ENCODE measurements at places on chromosomes 7 and 10. TPM values are rescaled to one million over a fixed set of nuclear protein-coding genes. Genes with fewer than 3 reads are reported as not detected.

MGMT gene
- 30.7 TPM for total RNA-seq

PRSS37 gene
- not detected for total RNA-seq

GRID1 gene
- total RNA-seq = 2.7 TPM

ACTA2 gene
- total RNA-seq = 220 TPM

BMPER gene
- total RNA-seq = 19.5 TPM

COBL gene
- 22.5 TPM for total RNA-seq

TFPI2 gene
- 9.8 TPM for total RNA-seq

DGKI gene
- total RNA-seq = 4.0 TPM

ASB10 gene
- total RNA-seq = 3.4 TPM

AGR3 gene
- total RNA-seq = 1.1 TPM

CDK14 gene
- total RNA-seq = 69.2 TPM

SPDYE2B gene
- total RNA-seq = not detected

NPFFR1 gene
- total RNA-seq = 0.06 TPM

POLR2J2 gene
- total RNA-seq = 4.4 TPM

DGKB gene
- 4.6 TPM for total RNA-seq

PLPP4 gene
- 5.2 TPM for total RNA-seq

UCN3 gene
- not detected for total RNA-seq

TUBAL3 gene
- total RNA-seq = not detected

TPST1 gene
- total RNA-seq = 62.7 TPM

SH2B2 gene
- 12.2 TPM for total RNA-seq

LRGUK gene
- total RNA-seq = 4.7 TPM

CHRM2 gene
- total RNA-seq = 4.8 TPM

SLC13A1 gene
- 10.6 TPM for total RNA-seq

TMEM120A gene
- total RNA-seq = 20.8 TPM

EPHA1 gene
- total RNA-seq = 11.1 TPM

WNT2 gene
- total RNA-seq = 0.47 TPM

POLR1F gene
- total RNA-seq = 15.3 TPM

STK31 gene
- 0.64 TPM for total RNA-seq

GNAI1 gene
- 101 TPM for total RNA-seq

TSPAN33 gene
- 52.7 TPM for total RNA-seq

FAM25C gene
- total RNA-seq = not detected

GDF2 gene
- total RNA-seq = not detected

SOSTDC1 gene
- 28.8 TPM for total RNA-seq

PDK4 gene
- 27.2 TPM for total RNA-seq

COL13A1 gene
- total RNA-seq = 13.0 TPM

NPS gene
- total RNA-seq = not detected

LRRTM3 gene
- total RNA-seq = 1.1 TPM

MYOZ1 gene
- 196 TPM for total RNA-seq

XRCC2 gene
- total RNA-seq = 4.1 TPM

CTAGE6 gene
- 0.64 TPM for total RNA-seq

MRLN gene
- total RNA-seq = 26.3 TPM

CNNM1 gene
- 1.8 TPM for total RNA-seq

PON1 gene
- 0.12 TPM for total RNA-seq

NXPH1 gene
- 0.23 TPM for total RNA-seq

CRYGN gene
- 1.2 TPM for total RNA-seq

CCDC172 gene
- total RNA-seq = not detected

AGR2 gene
- total RNA-seq = 26.9 TPM

LEP gene
- 0.70 TPM for total RNA-seq

CPA2 gene
- 0.18 TPM for total RNA-seq

PRKG1 gene
- total RNA-seq = 38.4 TPM

IPMK gene
- total RNA-seq = 7.0 TPM

CPEB3 gene
- total RNA-seq = 4.8 TPM

CCAR1 gene
- total RNA-seq = 45.4 TPM

UMAD1 gene
- 14.1 TPM for total RNA-seq

MEOX2 gene
- total RNA-seq = 8.3 TPM

TFEC gene
- total RNA-seq = 14.2 TPM

SPDYE6 gene
- total RNA-seq = not detected

ADAP1 gene
- total RNA-seq = 18.6 TPM

CYP3A4 gene
- not detected for total RNA-seq
